ENCODE measurements at places on chromosomes 7 and 10.

GRCh38 chr7:200290-200689 is 7.9 kb downstream of the FAM20C start:
- no peak for DNase-seq

DNA sequence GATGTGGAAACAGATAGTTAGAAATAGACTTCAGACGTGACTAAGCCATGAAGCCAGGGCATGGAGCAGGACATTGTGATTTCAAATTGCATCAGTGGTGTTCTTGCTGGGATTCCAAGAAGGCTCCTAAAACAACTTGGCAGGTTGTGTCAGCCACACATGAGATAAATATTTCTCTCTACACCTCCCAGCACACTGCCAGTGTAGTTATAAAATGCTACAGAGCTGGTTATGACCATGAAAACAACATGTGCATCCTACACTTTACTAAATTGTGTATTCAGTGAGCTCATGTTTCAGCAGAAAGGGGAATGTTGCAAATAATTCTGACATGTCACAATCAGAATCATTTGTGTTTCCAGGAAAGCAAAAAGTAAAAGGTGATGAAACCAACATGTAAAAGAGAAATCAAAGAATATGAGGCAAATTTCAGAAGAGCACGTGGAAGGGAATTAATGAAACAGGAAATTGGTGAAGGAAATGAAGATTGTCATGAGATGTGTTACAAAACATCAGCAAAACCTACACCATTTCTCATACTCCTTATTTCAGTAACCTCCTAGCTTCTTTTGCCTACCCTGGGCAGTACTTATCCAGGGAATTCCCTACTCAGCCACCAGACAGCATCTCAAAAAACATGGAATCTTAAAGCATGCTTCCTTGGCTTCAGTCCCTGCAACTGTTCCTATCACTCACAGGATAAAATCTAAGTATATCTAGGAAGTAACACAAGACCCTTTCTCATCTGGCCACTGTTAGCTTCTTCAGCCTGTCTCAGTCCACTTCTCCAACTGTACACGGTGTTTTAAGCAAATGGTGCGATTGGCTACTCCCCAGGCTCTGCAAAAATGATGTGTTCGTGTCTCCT is 5.8 kb upstream of the CYP3A7 start:
- DNase-seq: no peak

DNA sequence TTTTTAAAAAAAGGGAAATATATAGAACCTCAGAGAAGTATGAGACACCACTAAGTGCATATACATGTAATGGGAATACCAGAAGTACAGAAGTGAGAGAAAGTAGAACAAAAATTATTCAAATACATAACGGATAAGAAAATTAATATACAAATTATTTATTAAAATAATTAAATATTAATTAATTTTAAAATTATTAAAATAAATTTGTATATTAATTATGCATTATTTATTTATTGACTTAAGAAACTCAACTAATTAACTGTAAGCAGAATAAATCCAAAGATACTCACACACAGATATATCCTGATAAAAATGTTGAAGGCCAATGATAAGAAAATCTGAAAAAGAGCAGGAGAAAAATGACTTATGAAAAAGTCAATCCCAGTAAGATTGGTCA is 1333.5 kb upstream of the CELF2 start:
- DNase-seq: no peak

DNA sequence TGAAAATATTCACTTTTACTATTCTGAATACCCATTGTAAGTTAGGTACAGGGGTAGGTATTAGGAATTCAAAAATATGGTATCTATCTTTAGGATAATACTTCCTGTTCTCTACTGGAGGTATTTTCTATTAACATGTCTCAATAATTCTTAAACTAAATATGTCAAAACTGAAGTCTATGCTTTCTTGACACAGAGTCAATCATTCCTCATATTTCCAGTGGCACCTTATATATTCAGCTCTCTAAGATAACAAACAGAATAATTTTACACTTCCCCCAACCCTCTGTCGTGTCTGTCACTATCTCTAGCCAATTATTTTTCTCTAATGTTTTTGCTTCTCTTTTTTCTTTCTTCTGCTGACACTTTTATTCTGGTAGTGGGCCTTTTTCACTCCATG is 138.9 kb downstream of the TMEM26 start:
- DNase-seq: no peak

DNA sequence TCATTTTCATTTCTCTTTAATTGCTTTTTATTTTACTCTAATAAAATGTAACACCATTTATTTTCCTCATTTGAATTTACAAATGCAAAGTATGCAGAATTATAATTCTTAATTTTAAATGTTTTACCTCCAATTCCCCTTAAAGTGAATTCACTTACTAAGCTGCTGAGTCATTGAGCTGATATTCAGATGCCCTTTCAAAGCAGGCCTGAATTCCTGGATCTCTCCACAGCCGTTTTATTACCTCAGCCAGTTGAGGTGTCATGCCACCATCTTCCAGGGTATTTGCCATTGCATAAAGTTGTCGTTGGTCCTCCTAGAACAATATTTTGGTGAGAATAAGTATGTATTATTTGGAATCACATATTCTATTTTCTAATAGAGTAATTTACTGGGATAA is 33.2 kb downstream of the GNAT3 start:
- DNase-seq: no peak

GRCh38 chr7:107080099-107080505 is 35.6 kb downstream of the PRKAR2B start:
- DNase-seq: no peak

DNA sequence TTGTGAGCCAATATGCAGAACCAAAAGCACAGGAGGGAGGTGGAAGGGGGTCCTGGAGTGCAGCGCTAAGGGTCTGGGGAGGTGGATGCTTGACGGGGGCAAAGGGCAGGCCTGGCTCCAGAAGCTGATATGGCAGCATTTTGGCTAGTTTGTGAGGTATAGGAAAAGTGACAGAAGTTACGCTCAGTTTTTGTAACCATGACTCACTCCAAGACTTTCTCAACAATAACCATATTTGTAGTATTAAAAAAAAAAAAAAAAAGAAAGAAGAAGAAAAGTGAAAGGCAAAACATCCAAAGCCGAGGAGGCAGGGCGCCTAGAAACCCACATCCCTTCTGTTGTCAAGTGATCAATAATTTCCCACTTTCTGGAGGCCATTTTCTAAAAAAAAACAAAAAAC is 92.3 kb downstream of the RNF216 start:
- DNase-seq: peak; percentile 63

DNA sequence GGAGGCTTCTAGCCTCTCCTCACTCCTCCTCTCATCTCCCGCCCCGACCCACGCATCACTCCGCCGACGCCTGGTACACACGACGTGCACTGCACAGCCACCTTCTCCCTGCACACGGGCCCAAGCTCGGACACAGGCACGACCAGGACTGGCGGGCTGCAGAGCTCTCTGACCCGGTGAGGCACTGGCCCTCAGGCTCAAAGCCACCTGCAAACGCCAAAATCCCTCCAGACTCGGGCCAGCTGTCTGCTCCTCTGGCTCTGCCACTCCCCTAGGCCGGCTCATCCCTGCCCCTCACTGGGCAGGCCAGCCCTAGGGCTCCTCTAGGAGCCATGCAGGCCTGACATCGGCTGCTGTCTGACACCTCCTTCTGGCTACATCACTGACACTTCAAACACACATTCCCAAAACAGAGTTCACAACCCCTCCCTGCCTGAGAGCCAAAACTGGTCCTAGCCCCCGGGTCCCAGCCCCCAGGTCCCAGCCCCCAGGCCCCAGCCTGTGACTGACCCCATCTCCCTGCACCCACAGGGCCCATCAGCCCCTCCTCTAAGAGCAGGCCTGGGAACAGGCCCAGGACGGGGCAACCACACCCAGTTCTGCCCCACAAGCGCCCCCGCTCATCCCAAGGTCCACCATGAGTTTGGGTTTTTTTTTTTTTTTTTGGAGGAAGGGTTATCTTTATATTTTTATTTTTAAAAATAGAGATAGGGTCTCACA is 35.1 kb downstream of the MAD1L1 start:
- no peak for DNase-seq

- DNase-seq: no peak
These were observed 94.4 kb upstream of the FZD1 start for GRCh38 chr7:91169830-91170191.

GRCh38 chr10:48300556-48300955 is 5.9 kb upstream of the MAPK8 start:
- no peak for DNase-seq

DNA sequence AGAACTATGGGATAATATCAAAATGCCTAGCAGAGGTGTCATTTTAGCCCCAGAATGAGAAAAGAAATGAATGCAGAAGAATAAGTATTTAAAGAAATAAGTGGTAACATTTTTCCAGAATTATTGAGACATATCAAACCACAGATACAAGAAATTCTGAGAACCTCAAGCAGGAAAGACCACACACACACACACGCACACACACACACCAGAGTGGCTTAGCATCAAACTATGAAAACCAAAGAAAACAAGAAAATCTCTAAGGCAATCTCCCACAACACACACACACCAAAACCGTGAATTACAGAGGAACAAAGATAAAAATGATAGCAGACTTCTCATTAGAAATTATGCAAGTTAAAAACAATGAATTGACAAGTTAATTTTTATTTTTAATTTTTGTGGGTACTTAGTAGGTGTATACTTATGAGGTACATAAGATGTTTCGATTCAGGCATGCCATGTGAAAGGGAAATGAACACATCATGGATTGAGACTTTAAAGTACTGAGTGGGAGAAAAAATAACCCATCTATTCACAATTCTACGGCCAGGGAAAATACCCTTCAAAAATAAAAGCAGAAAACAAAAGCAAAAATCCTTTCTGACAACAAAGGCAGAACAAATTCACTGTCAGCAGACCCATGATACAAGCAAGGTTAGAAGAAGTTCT is 14.6 kb downstream of the PPIF start:
- DNase-seq: no peak

GRCh38 chr10:91694170-91694794 is 61.4 kb upstream of the PPP1R3C start:
- no peak for DNase-seq

DNA sequence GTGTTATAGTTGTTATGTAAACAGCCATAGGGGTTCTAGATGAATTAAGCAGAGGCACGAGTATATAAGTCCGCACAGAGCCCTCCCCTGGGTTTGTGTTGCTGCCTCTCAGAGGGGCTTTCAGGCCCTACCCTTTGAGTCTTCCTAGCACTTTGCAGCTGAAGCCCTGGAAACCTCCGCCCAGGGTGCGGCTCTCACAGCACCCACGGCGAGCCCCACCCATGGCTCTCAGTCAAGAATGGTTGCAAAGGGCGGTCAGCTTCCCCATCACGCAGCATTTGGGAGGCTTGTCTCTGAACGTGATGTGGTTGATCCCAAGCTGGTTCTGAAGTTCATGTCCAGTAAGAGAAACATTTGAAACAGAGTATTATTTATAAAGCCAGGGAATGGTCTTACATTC is 18.8 kb upstream of the INSIG1 start:
- DNase-seq: no peak

GRCh38 chr7:126700807-126701604 is 551.7 kb downstream of the GRM8 start:
- peak; percentile 45 for DNase-seq

DNA sequence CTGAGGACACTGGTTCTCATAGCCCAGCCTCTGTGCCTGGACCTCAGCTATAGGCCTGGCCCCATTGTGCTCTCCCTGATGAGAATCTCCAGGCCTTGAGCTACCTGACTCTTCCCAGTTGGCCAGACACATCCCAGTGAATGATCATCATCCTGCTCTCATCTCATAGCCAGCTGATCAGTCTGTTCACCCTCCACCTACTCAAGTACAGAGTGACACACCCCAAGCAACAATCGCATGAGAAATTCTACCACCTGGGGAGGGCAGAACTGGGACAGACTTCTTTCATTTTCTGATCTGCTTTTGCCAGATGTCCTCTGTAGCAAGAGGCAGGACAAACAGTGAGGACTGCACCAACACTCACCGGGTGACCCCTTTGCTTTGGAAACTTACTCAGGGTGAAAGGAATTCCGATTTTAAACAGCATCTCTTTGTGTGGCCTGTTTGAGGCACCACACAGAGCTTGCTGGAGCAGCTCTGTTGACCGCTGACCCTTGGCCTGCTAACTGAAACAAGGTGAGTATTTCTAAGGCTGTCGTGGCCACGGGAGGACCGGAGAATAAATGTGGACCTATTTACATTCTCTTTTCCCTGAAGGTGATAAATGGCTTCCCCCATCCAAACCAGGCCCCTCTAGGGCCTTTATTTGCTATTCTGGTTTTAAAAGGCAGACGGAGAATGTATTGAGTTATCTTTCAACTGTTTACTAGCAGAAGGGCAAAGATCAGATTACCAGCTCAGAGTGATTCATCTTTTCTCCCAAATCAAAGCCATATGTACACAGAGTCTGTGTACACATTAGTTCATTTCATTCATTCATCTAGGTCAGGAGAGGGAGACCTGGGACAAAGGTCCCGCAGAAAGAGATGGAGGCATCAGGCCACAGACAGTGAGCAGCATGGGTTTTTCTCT is 181.4 kb upstream of the TNS3 start:
- no peak for DNase-seq

DNA sequence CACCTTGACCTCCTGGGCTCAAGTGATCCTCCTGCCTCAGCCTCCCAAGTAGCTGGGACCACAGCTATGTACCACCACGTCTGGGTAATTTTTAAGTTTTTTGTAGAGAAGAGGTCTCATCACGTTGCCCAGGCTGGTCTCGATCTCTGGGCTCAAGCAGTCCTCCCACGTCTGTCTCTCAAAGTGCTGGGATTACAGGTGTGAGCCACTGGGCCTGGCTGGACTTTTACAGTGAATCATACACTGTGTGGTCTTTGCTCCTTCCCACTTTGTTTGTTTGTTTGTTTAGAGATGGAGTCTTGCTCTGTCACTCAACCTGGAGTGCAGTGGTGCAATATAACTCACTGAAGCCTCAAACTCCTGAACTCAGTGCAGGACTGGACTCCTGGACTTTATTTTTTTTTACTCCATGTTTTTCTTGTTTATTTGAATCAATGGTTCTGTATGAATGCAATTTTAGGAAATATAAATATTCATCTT is 12.5 kb downstream of the PPIA start:
- no peak for DNase-seq

DNA sequence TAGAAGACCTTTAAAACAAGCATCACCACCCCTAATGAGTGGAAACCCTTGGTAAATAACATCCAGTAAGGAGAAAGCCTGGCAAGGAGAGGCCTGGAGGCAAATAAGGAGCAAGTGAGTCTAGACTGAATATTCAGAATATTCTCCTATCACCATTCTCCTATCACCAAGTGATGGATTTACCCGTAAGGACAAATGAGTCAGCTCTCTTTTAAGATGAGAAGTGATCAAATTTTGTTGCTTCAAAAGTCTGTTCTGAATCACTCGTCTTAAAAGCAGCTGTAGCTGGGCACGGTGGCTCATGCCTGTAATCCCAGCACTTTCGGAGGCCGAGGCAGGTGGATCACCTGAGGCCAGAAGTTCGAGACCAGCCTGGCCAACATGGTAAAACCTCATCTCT is 28.4 kb downstream of the KIAA1549 start:
- DNase-seq: no peak

GRCh38 chr7:157664871-157665633 is 328.2 kb downstream of the DNAJB6 start:
- DNase-seq: no peak
